ENCODE measurements at places on chromosomes 2 and 18. TPM values are rescaled to one million over a fixed set of nuclear protein-coding genes. Genes with fewer than 3 reads are reported as not detected.

CERS6 gene
- 123 TPM for total RNA-seq

STK16 gene
- total RNA-seq: 13.0 TPM

SCN9A gene
- 71.1 TPM for total RNA-seq

EGR4 gene
- not detected for total RNA-seq

OTOS gene
- total RNA-seq: not detected

NLRC4 gene
- 0.49 TPM for total RNA-seq

FBXO48 gene
- total RNA-seq: 0.49 TPM

SAG gene
- not detected for total RNA-seq

SOX11 gene
- total RNA-seq: 312 TPM

SKOR2 gene
- total RNA-seq: not detected

CRYGD gene
- total RNA-seq: 1.2 TPM

CCL20 gene
- total RNA-seq: not detected
